ENCODE measurements at places on chromosomes 4 and X.

DNA sequence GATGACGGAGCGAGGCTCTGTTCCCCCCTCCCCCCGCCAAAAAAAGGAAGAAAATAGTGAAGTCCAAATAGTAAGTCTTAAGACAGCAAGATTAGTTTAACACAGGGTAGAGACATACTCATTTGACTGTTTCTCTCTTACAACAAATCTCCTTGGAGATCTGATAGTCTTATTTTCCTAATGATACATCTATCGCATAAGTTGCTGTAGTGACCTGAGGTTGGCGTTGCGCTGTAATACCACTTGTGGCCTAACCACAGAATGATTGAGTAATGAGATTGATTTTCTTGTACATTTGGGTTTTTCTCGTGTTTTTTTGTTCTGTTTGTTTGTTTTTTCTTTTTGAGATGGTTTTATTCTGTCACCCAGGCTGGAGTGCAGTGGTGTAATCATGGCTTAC lies 27.2 kb downstream of the OCIAD1 start:
- no peak for DNase-seq

DNA sequence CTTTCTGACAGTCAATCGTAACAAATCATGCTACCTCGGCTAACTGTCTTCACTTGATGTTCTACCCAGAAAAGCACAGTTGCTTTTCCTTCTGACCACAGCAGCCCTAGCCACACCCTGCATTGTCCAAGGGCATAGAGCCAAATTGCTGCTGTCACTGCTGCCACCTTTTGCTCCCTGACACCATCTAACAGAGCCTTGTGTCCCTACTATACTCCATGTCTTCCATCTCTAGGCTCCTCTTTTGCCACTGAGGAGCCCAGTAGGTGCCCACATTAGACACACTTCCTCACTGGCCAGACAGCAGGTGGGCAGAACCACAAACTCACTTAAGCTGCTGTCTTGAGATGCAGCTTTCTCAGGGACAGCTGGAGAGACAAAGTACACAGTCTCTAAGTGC lies 91.4 kb downstream of the ANXA3 start:
- no peak for DNase-seq

- DNase-seq: peak; percentile 79
These were observed 105.5 kb downstream of the TMEM164 start for GRCh38 chrX:110108381-110108821.

- DNase-seq: peak; percentile 10
These were observed 92.3 kb downstream of the BCOR start for GRCh38 chrX:40005292-40006011.

GRCh38 chrX:24339911-24340310 lies 20.5 kb upstream of the SUPT20HL1 start:
- no peak for DNase-seq

GRCh38 chr4:89788206-89789072 lies 48.5 kb downstream of the SNCA start:
- DNase-seq: peak; percentile 95

DNA sequence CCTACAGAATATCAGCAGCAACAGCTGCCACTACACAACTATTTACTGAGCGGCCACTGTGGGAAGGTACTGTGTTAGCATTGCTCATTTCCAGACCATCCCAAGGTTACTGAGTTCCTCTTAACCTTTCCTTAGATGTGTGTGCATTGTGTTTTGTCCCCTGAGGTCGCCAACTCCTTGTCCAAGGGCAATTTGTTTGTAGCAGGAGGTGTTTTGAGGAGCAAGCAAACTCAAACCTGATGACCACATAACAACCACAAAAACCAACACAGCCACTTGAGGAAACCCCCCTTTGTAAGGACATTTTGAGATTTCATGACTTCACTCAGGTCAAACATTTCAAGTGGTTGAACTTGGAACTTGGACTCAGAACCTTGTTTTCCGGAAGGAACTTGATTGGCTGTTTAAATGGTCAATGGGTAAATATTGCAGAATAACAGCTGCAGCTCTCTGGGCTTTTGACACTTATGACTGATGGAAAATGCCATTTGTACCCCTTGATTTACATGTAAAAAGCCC lies 122.3 kb downstream of the MID1IP1 start:
- no peak for DNase-seq

DNA sequence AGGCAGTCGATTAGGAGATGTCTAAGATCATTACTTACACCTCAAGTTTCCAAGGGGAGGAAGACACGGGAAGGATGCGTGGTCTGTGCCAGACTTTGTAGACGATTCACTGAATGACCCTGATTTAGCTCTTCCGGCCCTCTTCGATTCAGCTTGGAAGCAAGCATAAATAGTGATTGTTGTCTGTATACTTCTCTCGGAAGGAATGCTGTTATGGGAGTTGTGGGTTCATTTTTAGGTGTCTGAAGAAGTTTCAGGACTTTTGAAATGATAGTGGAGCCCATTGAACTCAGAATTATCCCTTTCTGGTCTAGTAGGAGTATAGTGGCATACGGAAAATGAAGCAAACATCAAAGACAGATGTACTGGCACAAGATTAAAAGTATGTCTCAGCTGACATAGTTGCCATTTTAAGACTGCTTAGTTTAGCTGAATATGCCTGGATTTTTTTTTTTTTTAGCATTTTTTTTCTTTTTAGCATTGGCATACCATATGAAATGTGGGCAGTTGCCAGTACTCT lies 1.0 kb upstream of the ANKRD17 start:
- no peak for DNase-seq

DNA sequence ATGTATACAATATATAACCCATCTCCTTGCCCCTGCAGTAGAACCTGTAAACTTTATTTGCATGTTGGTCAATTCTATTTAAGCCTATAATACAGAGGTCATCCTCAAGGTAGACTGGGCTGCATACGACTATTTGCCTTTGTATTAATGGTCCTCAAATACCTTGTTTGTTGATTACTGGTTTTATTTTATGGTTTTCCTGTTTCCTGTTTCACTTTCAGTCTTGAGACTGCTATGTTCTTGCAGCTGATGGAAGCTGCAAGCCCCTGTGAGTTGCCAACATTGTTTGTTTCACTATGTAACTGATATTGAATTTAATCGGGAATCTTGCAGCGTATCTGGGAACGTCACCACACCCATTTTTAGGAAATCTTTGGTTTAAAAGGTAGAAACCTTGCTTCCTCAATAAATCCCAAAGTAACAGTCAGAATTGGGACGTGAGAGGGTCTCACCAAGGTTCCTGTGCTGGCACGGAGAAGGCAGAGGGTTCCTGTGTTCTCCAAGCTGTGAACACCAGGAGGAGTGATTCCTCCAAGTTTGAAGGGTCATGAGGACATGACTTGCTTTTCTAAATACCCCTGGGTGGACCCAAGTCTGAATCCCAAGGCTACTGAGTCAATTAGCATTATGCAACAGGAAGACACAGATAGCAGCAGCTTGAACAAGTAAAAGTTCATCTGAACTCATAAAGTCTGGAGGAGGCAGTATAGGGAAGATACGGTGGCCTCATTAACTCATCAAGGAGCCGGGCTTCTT lies 110.6 kb upstream of the PNPLA4 start:
- DNase-seq: no peak

- no peak for DNase-seq
These were observed 142.8 kb upstream of the KLF8 start for GRCh38 chrX:56089376-56089775.

- DNase-seq: no peak
These were observed 146.6 kb upstream of the CPEB2 start for GRCh38 chr4:14855719-14856061.

DNA sequence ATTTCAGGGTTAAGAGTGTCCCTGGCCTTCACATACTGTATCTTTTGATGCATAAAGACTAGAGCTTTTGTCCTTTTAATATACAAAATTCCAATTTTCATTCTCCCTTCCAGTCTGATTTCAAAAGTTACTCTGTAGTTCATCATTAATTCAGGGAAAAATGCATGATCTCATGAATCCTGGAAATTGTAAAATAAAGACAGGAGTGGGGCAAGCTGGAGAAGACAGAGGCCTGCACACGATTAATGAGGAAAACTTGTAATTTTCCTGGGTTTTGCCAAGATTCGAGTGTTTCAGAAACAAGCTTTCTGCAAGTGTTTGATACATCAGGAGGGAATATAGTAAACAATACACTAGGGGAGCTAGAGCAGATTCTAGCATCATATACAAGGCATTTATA lies 947.9 kb downstream of the FAT4 start:
- no peak for DNase-seq

GRCh38 chr4:69032847-69033638 lies 63.2 kb upstream of the UGT2B7 start:
- DNase-seq: peak; percentile 24

GRCh38 chrX:76434103-76434741 lies 6.7 kb downstream of the MAGEE1 start:
- no peak for DNase-seq

DNA sequence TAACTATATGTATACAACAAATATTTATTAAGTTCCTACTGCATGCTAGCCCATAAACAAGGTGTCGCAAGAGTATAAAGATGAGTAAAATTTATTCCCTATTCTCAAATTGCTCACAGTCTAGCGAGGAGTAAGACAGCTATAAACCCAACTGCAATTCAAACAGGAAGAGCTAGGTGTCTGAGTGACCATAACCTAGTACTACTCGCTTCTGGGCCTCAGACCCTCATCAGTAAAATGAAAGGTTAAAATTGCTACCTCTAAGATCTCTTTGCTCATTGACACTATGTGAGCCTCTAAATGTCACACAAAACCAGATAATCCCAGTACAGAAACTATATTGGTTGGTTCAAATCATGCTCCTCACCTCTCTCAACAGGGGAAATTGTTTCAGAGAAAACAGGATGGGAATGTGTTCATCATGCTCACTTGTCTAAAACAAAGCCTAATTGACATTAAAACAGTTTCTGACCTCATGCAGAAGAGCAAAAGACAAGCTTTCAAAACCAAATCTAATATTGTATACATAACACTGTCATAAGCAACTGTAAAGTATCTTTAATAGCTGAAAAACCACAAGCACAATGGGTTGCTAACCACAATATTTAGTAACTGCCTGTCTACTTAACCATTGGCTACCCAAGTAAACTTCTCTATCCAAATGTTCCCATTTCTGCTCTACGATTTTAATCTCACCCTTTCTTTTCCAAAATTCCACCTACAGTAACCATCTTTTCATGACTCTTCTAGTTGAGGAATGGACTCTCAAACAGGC lies 264.6 kb upstream of the FMR1 start:
- DNase-seq: no peak

GRCh38 chrX:10126044-10126443 lies 30.7 kb upstream of the CLCN4 start:
- DNase-seq: no peak

DNA sequence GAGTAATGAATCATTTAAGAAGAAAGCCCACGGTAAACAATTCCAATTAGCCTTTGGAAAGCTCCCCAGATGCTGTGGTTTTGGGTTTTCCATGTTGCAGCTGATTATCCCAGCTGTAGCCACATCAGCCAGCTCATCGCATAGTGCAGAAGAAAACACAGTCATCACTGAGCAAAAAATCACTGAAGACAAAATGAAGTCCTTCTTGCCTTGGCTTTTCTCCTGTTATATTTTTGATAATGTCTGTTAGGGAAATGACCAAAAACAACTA lies 193.0 kb upstream of the C1QTNF7 start:
- DNase-seq: peak; percentile 80

DNA sequence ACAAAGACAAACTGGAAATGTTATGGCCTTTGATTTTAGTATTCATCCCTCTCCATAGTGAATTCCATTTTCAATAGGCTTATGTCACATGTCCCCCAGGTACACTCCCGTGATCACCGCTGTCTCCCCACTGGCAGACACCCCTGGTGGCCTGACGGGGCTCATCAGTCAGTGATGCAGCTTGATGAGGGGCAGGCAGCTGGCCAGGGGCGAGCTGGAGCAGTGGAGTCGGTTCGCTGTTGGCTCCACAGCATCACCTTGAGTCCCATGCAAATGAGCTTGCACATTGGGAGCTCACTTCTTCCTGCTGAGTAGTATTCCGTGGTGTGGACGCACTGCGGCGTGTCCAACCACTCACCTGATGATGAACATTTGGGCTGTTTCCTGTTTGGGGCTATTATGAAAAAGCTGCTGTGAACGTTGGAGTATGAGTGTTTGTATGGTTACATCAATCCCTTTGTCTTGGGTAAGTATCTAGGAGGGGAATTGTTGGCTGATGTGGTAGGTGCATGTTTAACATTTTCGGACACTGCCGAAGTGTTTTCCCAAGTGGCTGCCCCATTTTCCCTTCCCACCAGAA lies 5.2 kb downstream of the TREX2 start:
- no peak for DNase-seq

DNA sequence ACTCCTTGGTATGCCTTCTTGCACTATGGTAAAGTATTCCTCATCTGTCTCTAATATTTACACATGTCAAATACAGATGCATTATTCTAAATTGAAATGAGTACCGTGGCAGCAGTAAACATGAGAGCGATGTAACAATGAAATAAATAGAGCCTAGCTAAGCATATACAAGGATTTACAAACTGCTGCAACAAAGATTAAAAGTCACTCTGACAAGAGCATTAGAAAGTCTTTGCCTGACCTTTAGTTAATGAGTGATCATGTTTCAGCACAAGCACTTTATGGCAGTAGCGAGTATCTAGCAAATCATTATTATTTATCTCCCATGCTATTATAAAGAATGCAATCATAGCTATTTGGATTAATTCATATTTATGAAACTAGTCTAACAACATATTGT lies 547.0 kb upstream of the NDST4 start:
- DNase-seq: no peak

GRCh38 chr4:170497112-170497511 lies 407.4 kb upstream of the AADAT start:
- no peak for DNase-seq

DNA sequence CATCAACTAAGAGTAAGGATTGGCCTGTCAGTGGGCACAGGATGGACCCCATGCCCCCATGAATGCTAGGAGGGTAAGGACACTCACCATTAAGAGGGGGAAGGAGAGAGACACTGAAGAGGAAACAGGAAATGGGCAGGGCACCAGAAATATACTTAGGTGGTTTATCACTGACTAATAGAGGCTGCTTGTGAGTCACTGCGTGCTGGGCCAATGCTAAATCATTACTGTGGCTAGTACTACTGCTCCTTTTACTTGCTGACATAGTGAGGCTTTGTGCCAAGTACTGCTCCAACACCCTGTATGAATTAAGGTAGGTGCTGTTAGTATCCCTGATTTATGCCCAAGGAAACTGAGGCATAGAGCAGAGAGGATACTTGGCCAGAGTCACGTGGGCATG lies 130.4 kb upstream of the FRMPD4 start:
- peak; percentile 67 for DNase-seq

DNA sequence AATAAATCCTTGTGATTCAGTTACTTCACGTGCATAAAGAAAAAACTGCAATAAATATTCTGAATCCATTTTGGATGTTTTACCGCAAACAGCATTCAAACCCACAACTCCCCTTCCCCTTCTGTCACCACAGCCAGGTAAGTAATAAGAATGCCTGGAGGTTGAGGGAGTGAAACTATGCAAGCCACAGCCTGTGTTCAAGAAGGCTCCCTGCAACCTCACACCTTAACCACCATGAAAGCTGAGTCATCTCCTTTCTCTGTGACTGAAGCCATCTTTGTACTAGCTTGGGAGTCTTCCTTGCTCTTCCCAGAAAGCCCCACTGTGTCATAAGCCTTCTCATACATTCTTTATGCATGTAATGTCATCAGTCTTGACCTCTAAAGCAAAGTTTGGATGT lies 297.0 kb upstream of the PUDP start:
- no peak for DNase-seq

All from fibroblast of pulmonary artery (primary cell).